Activated naive CD4-positive, alpha-beta T cell (primary cell): ENCODE measurements at places on chromosomes 12 and 14.

GRCh38 chr12:94140556-94140955, 7.8 kb upstream of the PLXNC1 start:
- DNase-seq: peak; percentile 17

- DNase-seq: no peak
Observed at GRCh38 chr12:66111605-66112004, 18.9 kb downstream of the LLPH start.

DNA sequence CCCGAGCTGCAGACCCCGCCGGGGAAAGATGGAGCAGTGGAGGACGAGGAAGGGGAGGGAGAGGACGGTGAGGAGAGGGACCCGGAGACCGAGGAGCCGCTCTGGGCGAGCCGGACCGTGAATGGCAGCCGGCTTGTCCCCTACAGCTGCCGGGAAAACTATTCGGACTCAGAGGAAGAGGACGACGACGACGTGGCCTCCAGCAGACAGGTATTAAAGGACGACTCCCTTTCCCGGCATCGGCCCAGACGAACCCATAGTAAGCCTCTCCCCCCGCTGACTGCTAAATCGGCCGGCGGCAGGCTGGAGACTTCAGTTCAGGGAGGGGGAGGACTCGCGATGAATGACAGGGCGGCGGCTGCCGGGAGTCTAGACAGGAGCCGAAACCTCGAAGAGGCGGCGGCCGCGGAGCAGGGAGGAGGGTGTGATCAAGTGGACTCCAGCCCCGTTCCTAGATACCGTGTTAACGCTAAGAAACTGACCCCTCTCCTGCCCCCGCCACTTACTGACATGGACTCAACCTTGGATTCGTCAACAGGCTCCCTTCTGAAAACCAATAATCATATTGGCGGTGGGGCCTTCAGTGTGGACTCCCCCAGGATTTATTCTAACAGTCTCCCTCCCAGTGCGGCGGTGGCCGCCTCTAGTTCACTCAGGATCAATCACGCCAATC, 962 bp downstream of the LEMD3 start:
- peak; percentile 25 for DNase-seq

- no peak for DNase-seq
Observed at GRCh38 chr12:109266106-109266879, 42.8 kb downstream of the FOXN4 start.
